ENCODE measurements at places on chromosomes 16 and 17. TPM values are rescaled to one million over a fixed set of nuclear protein-coding genes. Genes with fewer than 3 reads are reported as not detected.

The CBFA2T3 gene
- total RNA-seq = not detected

The EPX gene
- total RNA-seq = not detected

The BCL6B gene
- 0.35 TPM for total RNA-seq

The HEATR9 gene
- total RNA-seq = not detected

The LITAF gene
- total RNA-seq = 41.8 TPM

The IFI35 gene
- 28.4 TPM for total RNA-seq

The PRSS8 gene
- total RNA-seq = 0.12 TPM

The FBF1 gene
- 6.8 TPM for total RNA-seq

The ERN2 gene
- not detected for total RNA-seq

The HOXB2 gene
- total RNA-seq = 20.5 TPM

The NME3 gene
- 89.0 TPM for total RNA-seq

The EXOC3L1 gene
- total RNA-seq = 0.12 TPM

The ZFHX3 gene
- 5.4 TPM for total RNA-seq

The SGCA gene
- total RNA-seq = 0.26 TPM
